ENCODE measurements at places on chromosomes 5 and 9.

DNA sequence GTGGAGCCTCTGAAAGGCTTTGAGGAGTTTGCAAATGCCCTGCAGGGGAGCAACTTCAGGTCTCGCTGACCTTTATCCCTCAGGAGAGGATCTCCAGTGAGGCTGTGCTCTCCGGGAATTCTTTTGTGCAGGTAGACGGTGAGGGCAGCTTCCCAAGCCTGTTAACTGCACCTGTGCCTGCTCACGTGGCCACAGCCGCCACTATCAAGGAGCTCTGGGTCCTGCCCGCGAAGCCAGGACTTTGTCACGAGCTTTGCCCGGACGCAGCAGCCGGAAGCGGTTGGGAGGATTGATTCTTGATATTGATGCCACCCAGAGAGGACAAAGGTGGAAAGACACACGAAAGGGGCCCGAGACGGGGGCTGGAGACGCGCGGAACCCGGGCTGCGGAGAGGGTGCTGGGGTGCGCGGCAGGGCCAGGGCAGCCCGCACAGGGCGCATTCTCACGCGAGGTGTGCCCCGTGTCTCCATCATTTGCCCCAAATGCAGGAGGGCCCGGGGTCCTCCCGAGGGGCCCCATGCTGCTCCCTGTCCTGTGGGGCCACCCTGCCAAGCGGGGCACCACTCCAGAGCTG lies 18.2 kb downstream of the SLC9A3 start:
- peak; percentile 69 for DNase-seq

GRCh38 chr9:34992376-34992951 lies 2.9 kb downstream of the DNAJB5 start:
- DNase-seq = no peak

- no peak for DNase-seq
Measured at GRCh38 chr9:73039271-73040263, 86.7 kb upstream of the ALDH1A1 start.

DNA sequence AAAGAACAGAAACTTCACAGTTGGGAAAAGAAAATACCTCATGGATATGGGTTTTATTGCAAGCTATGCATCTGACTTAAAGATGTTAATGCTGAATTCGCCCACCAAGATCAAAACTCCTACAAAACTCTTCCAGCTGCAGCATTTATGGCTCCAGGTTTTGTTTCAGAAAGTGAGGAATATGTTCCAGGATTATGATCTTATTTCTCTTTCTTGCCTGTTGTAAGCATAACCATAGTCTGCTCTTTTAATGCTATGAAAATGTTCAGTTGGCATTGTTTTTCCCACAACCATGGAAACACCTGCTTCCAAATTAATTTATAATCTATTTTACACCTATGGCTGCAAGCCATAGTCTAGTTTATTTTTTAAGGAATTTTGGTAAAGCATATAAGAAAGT lies 34.9 kb upstream of the FST start:
- DNase-seq = no peak

- DNase-seq = no peak
Measured at GRCh38 chr5:114055318-114056184, 306.3 kb upstream of the KCNN2 start.

DNA sequence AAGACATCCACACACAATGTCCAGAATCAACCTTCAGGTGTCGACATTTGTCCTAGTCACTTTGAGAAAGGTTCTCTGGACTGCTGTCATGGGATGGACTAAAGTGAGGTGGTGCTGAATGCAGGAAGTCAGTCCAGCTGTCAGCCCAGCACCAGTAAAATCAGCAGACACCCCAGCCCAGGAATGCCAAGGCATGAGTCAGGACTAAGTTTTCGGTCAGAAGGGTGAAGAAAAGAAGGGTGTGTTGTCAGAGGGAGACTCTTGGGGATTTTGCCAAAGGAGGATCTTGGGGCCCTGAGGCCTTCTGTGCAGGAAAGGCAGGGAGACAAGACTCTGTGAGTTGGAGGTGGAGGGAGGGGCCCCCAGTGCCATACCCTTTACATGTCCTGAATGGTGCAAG lies 69.0 kb upstream of the XPA start:
- no peak for DNase-seq

GRCh38 chr5:54159893-54160195 lies 150.5 kb downstream of the ARL15 start:
- DNase-seq = no peak

DNA sequence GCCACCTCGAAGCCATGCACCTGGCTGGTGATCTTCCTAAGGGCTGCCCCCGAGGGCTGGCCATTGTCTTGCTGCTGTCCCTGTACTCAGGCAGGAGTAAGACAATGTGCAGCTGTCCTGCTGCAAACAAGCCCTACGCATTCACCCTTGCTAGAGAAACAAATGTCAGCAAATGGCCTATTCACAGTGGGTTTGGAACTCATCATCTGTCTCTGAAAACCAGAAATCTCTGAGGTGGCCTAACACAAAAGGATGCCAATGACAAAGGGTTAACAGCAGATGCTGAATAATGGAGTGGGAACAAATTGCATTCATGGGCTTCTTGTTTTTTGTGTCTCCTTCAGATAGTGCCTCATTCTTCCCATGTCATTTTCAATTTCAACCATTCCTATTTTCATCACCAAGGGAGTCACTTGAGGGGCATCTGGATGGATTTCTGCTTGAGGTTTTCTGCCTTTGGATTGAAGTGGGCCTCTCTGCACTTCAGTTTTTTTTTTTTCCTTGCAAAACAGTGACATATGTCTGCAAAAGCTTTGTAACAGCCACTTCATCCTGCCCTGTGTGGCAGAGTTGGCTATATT lies 261.6 kb upstream of the VLDLR start:
- DNase-seq = no peak

DNA sequence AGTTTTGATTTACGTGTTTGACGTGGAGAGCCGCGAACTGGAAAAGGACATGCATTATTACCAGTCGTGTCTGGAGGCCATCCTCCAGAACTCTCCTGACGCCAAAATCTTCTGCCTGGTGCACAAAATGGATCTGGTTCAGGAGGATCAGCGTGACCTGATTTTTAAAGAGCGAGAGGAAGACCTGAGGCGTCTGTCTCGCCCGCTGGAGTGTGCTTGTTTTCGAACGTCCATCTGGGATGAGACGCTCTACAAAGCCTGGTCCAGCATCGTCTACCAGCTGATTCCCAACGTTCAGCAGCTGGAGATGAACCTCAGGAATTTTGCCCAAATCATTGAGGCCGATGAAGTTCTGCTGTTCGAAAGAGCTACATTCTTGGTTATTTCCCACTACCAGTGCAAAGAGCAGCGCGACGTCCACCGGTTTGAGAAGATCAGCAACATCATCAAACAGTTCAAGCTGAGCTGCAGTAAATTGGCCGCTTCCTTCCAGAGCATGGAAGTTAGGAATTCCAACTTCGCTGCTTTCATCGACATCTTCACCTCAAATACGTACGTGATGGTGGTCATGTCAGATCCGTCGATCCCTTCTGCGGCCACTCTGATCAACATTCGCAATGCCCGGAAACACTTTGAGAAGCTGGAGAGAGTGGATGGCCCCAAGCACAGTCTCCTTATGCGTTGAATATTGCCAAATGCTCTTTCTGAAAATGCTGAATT lies 850 bp downstream of the RRAGA start:
- DNase-seq = no peak

DNA sequence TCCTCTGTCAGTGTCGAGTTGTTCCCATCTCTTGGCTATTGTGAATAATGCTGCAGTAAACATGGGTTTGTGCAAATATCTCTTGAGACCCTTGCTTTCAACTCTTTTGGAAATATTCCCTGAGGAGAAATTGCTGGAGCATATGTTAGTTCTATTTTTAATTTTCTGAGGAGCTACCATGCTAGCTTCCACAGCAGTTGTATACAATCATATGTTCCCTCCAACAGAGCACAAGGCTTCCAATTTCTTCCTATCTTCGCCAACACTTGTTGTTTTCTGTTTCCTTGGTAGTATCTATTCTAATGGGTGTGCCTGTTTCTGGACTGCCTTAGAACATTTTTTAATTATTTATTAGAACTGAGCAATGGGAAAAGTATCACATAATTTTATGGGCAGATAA lies 23.6 kb upstream of the SHB start:
- no peak for DNase-seq

DNA sequence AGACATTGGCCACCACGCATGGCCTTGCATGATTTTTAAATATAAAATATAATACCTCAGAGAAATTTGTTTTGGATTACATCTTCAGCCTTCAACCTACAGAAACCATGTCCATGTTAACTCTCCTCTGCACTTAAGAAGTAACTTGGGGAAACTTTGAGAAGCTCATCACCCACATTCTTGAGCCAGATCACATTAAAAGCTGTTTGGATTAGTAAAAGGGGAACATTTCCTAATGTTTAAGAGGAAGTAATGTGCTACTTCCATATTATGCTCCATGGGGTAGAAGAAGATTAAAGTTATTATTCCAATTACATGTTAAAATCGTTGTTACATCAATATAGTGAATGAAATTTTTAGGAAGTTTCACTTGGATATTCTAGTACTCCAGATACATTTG lies 10.4 kb upstream of the CEP120 start:
- DNase-seq = no peak

GRCh38 chr9:94779693-94780290 lies 53.3 kb downstream of the AOPEP start:
- DNase-seq = no peak

DNA sequence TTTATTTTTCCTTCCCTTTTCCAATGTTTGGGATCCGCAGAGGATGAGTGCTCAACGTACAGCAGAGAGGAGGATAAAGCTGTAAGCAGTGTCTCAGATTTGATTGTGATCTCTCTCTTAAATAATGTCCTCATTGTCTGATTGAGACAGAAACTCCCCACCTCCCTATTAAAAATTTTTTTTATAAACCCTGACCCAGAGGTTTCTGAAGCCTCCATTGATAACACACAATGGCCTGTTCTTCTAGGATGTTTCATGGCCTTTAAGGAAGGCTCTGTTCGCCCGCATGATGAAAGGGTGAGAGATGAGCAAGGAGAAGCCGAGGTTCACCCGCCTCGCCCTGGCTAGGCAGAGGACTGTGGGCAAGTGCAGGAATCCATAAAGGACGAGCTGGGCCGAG lies 138.2 kb upstream of the GAS1 start:
- DNase-seq = no peak

GRCh38 chr5:35035271-35035670 lies 12.5 kb downstream of the AGXT2 start:
- DNase-seq = no peak

DNA sequence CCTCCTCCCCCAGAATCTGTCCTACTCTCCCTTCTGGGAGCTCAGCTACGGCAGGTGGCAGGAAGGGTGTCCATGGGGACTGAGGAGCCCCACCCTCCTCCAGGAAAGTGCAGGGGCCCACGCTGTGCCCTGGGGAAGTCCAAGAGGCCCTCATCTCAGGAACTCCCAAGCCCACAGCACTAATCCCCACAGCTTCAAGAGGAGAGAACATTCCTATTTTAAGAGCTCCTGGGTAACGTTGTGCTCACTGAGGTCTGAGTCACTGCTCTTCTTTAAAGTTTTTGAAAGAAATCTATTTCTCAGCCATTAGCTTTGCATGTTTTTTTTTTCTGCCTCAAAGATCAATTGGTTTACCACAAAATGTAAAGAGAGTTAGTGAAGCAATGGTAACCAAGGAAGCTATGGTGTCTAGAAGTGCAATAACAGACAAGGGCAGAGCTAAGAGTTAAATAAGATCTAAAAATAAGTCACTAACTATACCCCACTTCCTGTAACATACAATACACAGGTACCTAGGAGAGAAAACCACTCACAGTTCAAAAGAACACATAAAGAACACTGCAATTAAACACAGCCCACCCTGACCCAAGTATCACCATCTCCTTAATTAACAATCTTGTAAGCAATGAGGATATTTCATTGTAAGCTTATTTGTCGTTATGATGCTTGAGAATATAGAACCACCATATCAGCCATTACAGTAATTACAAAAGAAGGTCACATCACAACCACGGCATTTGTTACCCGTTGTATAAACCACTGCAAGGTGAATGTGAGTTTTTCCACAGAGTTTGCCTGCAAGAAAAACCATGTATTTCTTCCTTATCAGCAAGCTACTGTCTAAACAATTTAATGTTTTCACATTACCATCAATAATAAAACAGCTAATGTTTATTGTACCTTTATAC lies 382.3 kb upstream of the SLC30A5 start:
- DNase-seq = no peak

DNA sequence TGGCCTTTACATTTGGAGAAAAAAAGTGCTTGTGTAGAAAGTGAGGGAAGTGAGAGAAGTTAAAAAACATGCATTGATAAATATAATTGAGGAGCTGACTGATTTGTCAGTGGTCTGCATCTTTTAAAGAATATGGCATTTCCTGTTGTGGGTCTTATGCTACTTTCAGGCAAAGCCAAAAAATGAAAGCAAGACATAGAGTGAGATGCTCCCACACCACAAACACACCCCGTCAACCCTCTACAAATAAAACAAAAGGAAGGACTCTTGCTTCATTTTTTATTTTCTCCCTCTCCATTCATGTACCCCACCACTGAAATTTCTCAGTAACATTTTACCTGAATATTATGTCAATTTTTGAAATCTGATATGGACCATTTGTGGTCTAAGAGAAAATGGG lies 22.1 kb upstream of the PLCXD3 start:
- no peak for DNase-seq

- DNase-seq = peak; percentile 53
Measured at GRCh38 chr5:147628058-147628895, 118.4 kb upstream of the DPYSL3 start.

GRCh38 chr5:36600917-36601527 lies 5.4 kb upstream of the SLC1A3 start:
- DNase-seq = no peak

- peak; percentile 82 for DNase-seq
Measured at GRCh38 chr5:83718195-83718825, 2.3 kb downstream of the HAPLN1 start.

DNA sequence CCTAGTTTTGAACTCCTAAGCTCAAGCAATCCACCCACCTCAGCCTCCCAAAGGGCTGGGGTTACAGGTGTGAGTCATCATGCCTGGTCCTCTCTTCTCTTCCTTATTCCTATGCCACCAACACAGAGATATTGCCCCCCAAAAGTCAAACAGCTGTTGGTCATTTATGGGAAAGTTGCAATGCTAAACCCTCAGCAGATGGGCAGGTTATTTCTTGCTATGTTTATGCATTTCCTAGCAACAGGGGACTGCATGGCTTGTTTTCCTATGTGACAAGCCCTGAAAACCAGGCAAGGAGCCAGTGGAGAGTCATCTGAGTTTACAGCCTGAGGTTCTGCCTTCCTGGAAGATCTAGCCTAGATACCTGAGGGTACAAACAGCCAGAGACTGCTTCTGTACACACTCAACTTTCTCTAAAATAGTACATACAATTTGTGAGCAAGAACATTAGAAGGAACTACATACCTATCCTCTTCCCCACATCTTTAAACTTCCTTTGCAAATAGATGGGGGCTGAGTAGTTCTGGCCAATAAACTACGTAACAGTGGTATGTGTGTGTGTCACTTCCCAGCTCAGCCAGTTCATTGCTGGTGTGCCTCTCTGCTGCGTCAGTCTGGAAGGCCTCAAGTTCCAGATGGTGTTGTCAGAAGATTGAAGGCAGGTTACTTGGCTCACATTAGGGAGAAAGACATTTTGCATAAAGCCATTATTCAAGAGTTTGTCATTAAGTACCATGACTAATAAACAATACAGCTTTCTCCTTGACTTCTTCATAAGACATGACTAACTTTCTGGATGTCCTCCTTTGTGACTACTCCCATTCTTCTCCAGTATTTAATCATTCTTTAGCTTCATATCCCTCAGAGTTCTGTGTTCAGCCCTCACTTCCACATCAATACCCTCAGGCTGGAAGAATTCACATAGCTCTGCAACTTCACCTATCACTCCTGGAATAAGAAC lies 65.3 kb downstream of the CSNK1A1 start:
- peak; percentile 39 for DNase-seq

GRCh38 chr9:90099262-90099963 lies 494.6 kb downstream of the GADD45G start:
- DNase-seq = peak; percentile 31

GRCh38 chr9:128721487-128722010 lies 2.4 kb downstream of the ZDHHC12 start:
- DNase-seq = no peak
